ENCODE measurements at places on chromosomes 4 and X.

DNA sequence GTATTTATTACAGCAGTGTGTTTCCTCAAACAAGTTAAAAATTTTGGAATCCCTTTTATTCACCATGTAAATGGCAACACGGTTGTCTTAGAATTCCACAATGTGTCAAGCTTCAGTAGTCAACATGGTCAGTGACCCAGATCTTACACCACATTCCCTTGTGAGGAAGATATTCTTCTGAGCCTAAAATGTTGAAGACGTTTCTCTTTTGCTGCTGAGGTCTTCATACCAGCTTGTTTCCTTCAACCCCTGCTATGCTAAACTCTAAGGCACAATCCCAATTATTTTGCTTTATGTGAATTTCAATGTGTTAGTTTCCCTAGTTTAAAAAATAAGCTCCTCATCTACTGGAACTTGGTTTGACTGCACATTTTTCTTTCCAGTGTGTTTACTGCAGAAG, 17.6 kb upstream of the LDB2 start:
- no peak overlapping the region for H3K4me3 ChIP-seq
- no peak overlapping the region for H3K27ac ChIP-seq
- H3K27me3 ChIP-seq: no peaks in the 10 kb centered on the region
- DNase-seq: no peak
- peaks cover 2% of the 10 kb centered on the region for H3K4me1 ChIP-seq

GRCh38 chr4:13483136-13483767, 888 bp downstream of the RAB28 start:
- DNase-seq: peak; percentile 28
- peak overlapping the region; percentile 88 for H3K27ac ChIP-seq
- H3K4me1 ChIP-seq: peaks cover 32% of the 10 kb centered on the region
- peaks cover 16% of the 10 kb centered on the region for H3K36me3 ChIP-seq
- peak overlapping the region; percentile 93 for H3K4me3 ChIP-seq

- H3K27ac ChIP-seq: no peak overlapping the region
- H3K27me3 ChIP-seq: no peaks in the 10 kb centered on the region
- no peak overlapping the region for H3K4me3 ChIP-seq
- DNase-seq: no peak
Measured at GRCh38 chr4:157423526-157424020, 203.0 kb downstream of the GRIA2 start.

DNA sequence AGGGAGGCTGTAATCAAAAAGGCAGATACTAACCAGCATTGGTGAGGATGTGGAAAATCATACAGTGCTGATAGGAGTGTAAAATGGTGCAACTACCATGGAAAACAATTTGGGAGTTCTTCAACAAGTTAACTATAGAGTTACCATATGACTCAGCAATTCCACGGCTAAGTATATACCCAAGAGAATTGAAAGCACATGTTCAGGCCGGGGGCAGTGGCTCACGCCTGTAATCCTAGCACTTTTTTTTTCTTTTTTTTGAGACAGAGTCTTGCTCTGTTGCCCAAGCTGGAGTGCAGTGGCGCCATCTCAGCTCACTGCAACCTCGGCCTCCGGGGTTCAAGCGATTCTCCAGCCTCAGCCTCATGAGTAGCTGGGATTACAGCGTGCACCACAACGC, 15.0 kb upstream of the CD99L2 start:
- H3K4me3 ChIP-seq: no peak overlapping the region
- peaks cover 7% of the 10 kb centered on the region for H3K27me3 ChIP-seq
- DNase-seq: no peak

- no peaks in the 10 kb centered on the region for H3K27me3 ChIP-seq
- H3K27ac ChIP-seq: peak overlapping the region; percentile 59
- DNase-seq: no peak
- peaks cover 22% of the 10 kb centered on the region for H3K4me1 ChIP-seq
Measured at GRCh38 chrX:16839852-16840460, 30.2 kb downstream of the RBBP7 start.

DNA sequence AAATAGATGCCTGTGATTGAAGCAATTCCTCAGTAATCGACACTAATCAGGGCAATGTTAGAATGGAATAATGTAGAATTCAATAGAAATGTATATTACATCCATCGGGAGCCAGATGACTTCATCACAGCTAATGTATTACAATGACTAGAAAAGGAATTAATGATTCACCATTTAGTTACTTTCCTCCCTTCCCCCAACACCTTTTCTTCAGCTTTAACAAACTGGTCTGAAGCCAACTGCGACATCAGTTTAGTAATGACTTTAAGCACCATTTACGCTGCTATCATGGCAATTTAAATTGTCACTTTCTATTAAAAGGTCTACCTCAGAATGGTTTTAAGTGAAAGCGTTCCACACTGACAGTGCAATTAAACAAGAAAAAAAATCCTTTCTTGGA, 45.1 kb downstream of the SUPT20HL2 start:
- H3K27ac ChIP-seq: no peak overlapping the region
- H3K27me3 ChIP-seq: peaks cover 58% of the 10 kb centered on the region
- no peak overlapping the region for H3K4me3 ChIP-seq
- no peaks in the 10 kb centered on the region for H3K36me3 ChIP-seq
- DNase-seq: no peak

- H3K27ac ChIP-seq: peak within 1 kb of the TSS; percentile 98
- peaks cover 82% of the 10 kb centered on the region for H3K36me3 ChIP-seq
- no peaks in the 10 kb centered on the region for H3K27me3 ChIP-seq
- DNase-seq: peak; percentile 96
- H3K4me1 ChIP-seq: peaks cover 62% of the 10 kb centered on the region
- H3K4me3 ChIP-seq: peak within 1 kb of the TSS; percentile 99
Measured at GRCh38 chr4:1721003-1721665, at the start of the genes TACC3 and TMEM129. TACC3 (plus strand) TSS chr4:1721521; CDS start chr4:1723422, 1,901 bp downstream. TMEM129 (minus strand) TSS chr4:1721323; CDS start chr4:1720837, 486 bp downstream.

DNA sequence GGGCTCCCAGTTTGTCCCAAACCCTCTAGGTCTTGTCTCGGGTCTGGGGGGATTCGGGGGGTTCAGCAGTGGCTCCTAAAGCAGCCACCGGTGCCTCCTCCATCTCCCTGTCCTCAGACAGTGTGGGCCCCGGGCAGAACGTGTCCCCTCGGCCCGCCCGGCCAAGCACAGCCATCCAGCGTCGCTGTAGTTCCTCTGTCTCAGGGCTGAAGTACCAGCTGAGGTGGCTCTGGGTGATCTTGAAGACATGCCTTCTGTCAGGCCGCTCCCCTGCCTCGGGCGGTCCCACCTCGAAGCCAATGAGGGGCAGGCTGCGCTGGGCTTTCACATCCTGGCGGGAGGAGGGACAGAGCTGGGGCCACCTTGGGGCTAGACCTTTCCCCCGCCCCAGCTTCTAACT, 5.9 kb downstream of the TSR2 start:
- peaks cover 14% of the 10 kb centered on the region for H3K4me1 ChIP-seq
- peaks cover 44% of the 10 kb centered on the region for H3K36me3 ChIP-seq
- DNase-seq: no peak
- no peak overlapping the region for H3K27ac ChIP-seq
- peaks cover 12% of the 10 kb centered on the region for H3K27me3 ChIP-seq
- no peak overlapping the region for H3K4me3 ChIP-seq

DNA sequence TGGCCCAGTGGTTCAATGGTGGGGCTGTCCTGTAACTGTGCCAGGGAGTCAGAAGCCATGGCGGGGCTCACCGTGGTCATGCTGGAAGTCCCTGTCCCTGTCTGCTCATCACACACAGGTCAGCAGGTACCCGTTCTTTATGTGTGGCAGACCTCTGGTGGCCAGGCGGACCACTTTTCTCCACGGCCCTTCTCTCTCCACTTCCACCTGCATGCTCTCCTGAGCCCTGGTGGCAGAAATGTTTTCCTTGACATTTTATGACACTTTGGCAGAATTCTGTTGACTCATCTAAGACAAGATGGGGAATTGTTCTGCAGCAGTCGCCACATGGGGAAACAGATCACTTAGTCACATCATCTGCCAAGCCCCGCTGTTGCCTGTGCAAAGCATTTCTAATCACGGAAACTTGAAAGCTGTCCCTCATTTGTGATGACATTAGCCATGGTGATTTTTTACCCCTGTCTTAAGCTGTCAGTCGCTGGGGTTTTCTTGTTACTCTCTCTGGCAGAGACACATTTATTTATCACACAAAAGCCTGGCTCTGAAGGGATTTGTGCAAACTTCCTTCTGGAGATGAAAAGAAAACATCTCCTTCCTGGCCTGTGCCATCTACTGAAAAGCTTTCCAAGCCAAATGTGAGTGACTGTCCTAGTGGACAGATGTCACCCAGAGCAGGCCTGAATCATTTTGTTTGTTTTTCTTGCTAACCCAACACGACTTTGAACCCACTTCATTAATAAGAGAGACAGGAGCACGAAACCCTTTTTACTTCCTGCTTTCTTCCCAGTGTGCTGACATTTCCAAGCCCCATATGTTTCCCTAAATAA, 38.8 kb upstream of the STIM2 start:
- peaks cover 16% of the 10 kb centered on the region for H3K4me1 ChIP-seq
- no peak overlapping the region for H3K27ac ChIP-seq
- no peak overlapping the region for H3K4me3 ChIP-seq
- no peak for DNase-seq
- no peaks in the 10 kb centered on the region for H3K27me3 ChIP-seq
- peaks cover 3% of the 10 kb centered on the region for H3K36me3 ChIP-seq

- H3K27me3 ChIP-seq: peaks cover 31% of the 10 kb centered on the region
- H3K36me3 ChIP-seq: no peaks in the 10 kb centered on the region
- no peak for DNase-seq
- H3K27ac ChIP-seq: no peak overlapping the region
- no peak overlapping the region for H3K4me3 ChIP-seq
Measured at GRCh38 chr4:89538171-89538570, 230.6 kb upstream of the GPRIN3 start.

- no peaks in the 10 kb centered on the region for H3K4me1 ChIP-seq
- peaks cover 7% of the 10 kb centered on the region for H3K27me3 ChIP-seq
- no peak overlapping the region for H3K4me3 ChIP-seq
- no peaks in the 10 kb centered on the region for H3K36me3 ChIP-seq
- no peak for DNase-seq
Measured at GRCh38 chrX:129945131-129945530, 37.3 kb upstream of the BCORL1 start.

- no peak overlapping the region for H3K4me3 ChIP-seq
- H3K27ac ChIP-seq: no peak overlapping the region
- no peak for DNase-seq
- peaks cover 10% of the 10 kb centered on the region for H3K4me1 ChIP-seq
- no peaks in the 10 kb centered on the region for H3K36me3 ChIP-seq
Measured at GRCh38 chr4:40507977-40508376, 121.7 kb downstream of the RBM47 start.

DNA sequence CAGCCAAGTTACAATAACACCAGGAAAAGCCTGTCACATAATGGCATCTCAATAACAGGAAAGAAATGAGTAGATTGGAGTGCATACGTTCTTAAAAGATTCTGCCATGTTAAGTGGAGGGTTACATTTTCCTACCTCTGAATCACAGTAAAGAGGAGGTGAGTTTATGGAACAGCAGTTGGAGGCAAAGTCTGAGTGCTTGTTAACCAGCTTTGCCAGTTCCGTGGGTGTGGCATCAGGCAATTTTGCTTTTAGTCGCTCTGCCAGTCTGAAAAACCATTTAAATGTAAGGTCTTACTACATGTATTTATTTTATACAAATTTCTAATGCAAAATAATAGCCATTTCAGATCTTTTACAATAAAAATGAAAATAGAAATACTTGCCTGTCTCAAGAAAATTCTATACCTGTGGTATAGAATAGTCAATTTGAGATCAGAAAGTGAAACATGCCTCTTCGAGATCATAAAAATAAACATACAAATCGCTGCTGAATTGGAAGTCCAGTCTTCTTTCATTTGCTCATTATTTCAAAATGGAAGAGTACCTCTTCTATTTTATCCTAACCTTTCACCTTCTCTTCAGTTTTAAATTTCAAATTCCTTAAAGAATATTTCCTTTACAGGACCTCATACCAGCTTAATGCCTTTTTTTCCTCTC, 31.4 kb downstream of the GC start:
- no peak for DNase-seq
- no peak overlapping the region for H3K4me3 ChIP-seq
- H3K36me3 ChIP-seq: no peaks in the 10 kb centered on the region

DNA sequence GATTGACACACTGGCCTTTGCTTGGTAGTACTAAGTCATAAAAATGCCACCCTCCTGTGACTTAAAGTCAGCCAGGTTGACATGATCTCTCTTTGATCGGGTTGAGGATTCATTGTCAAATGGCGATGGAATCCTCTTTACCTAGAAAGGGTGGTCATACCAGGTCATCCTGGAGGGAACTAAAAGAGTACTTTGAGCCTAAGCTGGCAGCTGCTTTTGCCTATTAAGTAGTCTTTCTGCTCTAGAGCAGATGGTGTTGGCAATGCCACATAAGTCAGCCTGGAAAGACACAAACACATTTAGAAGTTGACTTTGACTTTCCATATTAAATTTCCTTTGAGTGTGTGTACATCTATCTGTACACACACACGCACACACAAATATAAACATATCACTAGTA, 39.2 kb upstream of the C4orf54 start:
- no peaks in the 10 kb centered on the region for H3K36me3 ChIP-seq
- DNase-seq: no peak
- H3K4me1 ChIP-seq: no peaks in the 10 kb centered on the region
- no peak overlapping the region for H3K4me3 ChIP-seq
- H3K27ac ChIP-seq: no peak overlapping the region
- peaks cover 57% of the 10 kb centered on the region for H3K27me3 ChIP-seq

DNA sequence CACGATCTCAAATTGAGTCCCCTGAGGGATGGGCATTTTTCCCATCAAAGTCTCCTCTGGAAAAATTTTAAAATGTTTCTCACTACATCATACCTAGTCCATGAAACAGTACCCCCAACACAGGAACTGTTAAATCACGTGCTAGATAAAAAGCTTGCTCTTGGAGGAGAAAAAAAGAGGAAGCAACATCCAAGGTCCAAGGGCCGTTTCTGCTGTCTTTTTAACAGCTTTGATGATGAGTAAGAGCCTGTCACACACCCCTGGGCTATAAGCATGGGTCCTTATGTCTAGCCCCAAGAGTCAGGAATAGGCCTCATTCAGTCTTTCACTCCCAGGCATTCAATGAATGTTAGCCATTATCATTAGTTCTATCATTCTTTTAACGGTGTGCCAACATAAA, 128.9 kb downstream of the SH3KBP1 start:
- H3K4me3 ChIP-seq: no peak overlapping the region
- H3K27ac ChIP-seq: peak overlapping the region; percentile 74
- no peak for DNase-seq

- peaks cover 46% of the 10 kb centered on the region for H3K27me3 ChIP-seq
- H3K4me1 ChIP-seq: peaks cover 42% of the 10 kb centered on the region
- H3K27ac ChIP-seq: no peak overlapping the region
- H3K4me3 ChIP-seq: no peak overlapping the region
- peaks cover 22% of the 10 kb centered on the region for H3K36me3 ChIP-seq
Measured at GRCh38 chrX:53435997-53436396, 1.8 kb upstream of the HSD17B10 start.

- H3K36me3 ChIP-seq: no peaks in the 10 kb centered on the region
- H3K27me3 ChIP-seq: no peaks in the 10 kb centered on the region
- H3K4me1 ChIP-seq: no peaks in the 10 kb centered on the region
Measured at GRCh38 chr4:62407534-62407933, 1207.4 kb downstream of the ADGRL3 start.

GRCh38 chrX:136251041-136251991, at the start of gene MAP7D3:
MAP7D3 (minus strand) TSS chrX:136251400; CDS start chrX:136251358, 42 bp downstream.
- H3K36me3 ChIP-seq: no peaks in the 10 kb centered on the region
- H3K27ac ChIP-seq: peak within 1 kb of the TSS; percentile 76
- peaks cover 17% of the 10 kb centered on the region for H3K4me1 ChIP-seq
- DNase-seq: peak; percentile 78
- peak within 1 kb of the TSS; percentile 78 for H3K4me3 ChIP-seq

Data from activated T-cell treated with anti-CD3 and anti-CD28 coated beads, Interleukin-2, amount 50 U/mL, for 24 hours (primary cell).